ENCODE measurements at places on chromosomes 11 and 22.
A peak's percentile ranks its signal among the peaks of the same experiment; 100 is the strongest.

- DNase-seq, result no peak
Observed at GRCh38 chr11:61341706-61342105, 8.7 kb downstream of the TKFC start.

GRCh38 chr22:19873138-19873959 is 18.7 kb upstream of the GNB1L start:
- no peak for DNase-seq

- peak; percentile 3 for DNase-seq
Observed at GRCh38 chr11:3709977-3710376, 38.8 kb upstream of the CHRNA10 start.

GRCh38 chr22:44600207-44600785 is 101.7 kb upstream of the PRR5 start:
- no peak for DNase-seq

DNA sequence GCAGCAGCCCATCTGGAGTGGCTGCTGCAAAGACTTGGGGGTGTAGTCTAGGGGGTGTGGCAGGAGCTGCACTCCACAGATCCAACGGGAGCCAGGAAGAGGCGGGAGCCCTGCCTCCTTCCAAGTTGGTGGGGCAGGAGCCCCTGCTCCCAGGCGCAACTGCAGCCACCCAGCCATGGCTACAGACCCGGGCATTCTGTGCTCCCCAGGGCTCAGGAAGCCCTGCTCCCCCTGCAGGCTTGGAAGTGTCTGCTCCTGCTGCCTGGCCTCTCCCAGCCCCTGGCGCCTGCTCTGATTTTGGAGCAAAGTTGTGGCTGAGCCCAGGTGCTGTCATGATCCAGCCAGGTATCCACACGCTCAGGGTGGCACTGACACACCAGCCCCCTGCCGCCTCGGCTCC is 58.5 kb downstream of the CCDC34 start:
- no peak for DNase-seq

- DNase-seq, result no peak
Observed at GRCh38 chr11:61194981-61195695, 8.2 kb upstream of the PGA3 start.

DNA sequence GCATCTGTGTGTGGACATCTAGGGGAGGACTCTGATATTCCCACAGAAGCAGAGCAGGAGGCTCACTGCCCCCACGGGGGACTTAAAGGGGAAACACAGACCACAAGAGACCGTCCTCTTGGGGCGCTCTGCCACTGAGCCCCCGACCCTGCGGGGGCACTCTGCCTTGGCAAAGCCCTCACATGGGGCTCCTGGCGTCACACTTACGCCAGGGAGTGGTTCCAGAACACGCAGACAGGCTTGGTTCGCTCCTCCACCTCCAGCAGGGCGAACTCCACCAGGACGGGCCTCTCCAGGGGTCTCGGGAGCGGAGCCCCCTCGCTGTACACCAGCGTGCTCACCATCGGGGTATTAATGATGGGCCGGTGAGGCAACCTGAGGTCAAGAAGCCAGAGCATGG is 45.1 kb downstream of the TRMU start:
- DNase-seq, result no peak

- DNase-seq, result no peak
Observed at GRCh38 chr11:78392854-78393253, 24.8 kb downstream of the GAB2 start.

GRCh38 chr22:19001204-19001603 is 65.1 kb upstream of the PRODH start:
- DNase-seq, result no peak

All from mammary epithelial cell (primary cell).